Progenitor cell of endocrine pancreas (in vitro differentiated cells): ENCODE measurements at places on chromosomes 4 and X.

- no peaks in the 10 kb centered on the region for H3K27me3 ChIP-seq
- no peak overlapping the region for H3K27ac ChIP-seq
- H3K4me1 ChIP-seq: no peaks in the 10 kb centered on the region
- H3K36me3 ChIP-seq: no peaks in the 10 kb centered on the region
- no peak for DNase-seq
Observed at GRCh38 chrX:44082829-44083228, 109.6 kb upstream of the NDP start.

DNA sequence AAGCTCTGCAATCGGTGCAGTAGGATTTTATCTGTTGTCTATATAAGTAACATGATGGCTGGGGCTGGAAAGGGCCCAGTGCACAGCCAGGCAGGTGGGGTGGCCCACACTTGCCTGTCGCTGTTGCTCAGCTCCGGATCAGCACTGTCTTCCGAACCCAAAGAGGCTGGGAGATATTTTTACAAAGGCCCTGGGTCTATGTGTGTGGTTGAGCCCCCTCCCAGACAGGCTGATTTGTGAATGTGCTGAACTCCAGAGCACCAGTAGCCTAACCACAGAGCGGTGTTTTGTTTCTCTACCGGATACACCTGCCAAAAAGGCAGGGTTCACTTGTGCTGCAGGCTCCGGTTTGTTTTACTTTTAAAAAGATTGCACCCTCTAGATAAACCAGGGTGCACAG, 33.5 kb upstream of the CHRNA9 start:
- H3K4me3 ChIP-seq: no peak overlapping the region
- H3K36me3 ChIP-seq: no peaks in the 10 kb centered on the region
- H3K4me1 ChIP-seq: no peaks in the 10 kb centered on the region
- DNase-seq: no peak

- DNase-seq: no peak
- H3K27me3 ChIP-seq: no peaks in the 10 kb centered on the region
- H3K36me3 ChIP-seq: no peaks in the 10 kb centered on the region
- H3K4me3 ChIP-seq: no peak overlapping the region
Observed at GRCh38 chr4:45795135-45795534, 328.7 kb downstream of the GABRG1 start.

- no peak overlapping the region for H3K4me3 ChIP-seq
- H3K27ac ChIP-seq: no peak overlapping the region
- H3K27me3 ChIP-seq: no peaks in the 10 kb centered on the region
- no peaks in the 10 kb centered on the region for H3K36me3 ChIP-seq
Observed at GRCh38 chr4:67401902-67402301, 143.4 kb downstream of the CENPC start.

DNA sequence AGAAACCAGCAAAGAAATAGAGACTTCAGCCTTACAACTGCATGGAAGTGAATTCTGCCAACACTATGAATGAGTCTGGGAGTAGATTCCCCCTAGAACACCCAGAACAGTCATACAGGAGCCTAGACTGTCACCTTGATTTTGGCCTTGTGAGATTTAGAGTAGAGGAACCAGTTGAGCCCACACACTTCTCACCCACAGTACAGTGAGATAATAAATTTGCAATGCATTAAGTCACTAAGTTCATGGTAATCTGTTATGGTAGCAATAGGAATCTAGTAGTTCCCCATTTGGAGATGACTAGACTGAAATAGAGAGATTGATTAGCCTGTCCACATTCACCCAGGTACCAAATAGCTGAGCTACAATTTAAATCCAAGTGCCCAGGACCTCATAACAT, 59.0 kb downstream of the FAM13A start:
- H3K27me3 ChIP-seq: no peaks in the 10 kb centered on the region
- no peak for DNase-seq
- H3K4me3 ChIP-seq: no peak overlapping the region
- peaks cover 11% of the 10 kb centered on the region for H3K36me3 ChIP-seq
- no peak overlapping the region for H3K27ac ChIP-seq

DNA sequence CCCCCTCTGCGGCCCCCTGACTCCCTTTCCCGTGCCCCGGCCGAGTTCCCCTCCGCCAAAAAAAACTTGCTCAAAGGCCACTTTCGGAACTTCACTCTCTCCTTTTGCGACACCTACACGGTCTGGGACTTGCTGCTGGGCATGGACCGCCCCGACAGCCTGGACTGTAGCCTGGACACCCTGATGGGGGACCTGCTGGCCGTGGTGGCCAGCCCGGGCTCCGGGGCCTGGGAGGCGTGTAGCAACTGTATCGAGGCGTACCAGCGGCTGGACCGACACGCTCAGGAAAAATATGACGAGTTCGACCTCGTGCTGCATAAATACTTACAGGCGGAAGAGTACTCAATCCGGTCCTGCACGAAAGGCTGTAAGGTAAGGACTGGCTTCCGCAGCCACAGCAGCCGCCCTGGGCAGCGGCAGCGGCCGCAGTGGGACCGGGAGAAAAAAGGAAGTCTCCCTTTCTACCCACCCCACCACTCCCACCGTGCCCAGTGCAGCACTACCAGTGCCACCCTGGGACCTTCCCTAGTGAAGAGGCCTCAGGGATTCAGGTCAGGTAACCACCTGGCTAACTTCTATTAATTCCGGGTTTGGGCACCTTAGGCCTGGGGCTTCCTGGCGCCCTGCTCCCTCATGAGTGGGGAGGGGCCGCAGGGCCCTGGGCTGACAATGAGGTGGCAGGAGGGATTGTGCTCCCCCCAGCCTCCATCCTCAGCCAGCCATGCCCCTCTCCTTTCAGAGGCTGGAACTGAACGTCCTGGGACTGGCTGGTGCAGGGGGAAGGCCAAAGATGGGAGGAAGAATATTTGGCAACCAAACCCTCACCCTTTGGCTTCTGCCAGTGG, 1.9 kb downstream of the NALF2 start:
- no peak overlapping the region for H3K27ac ChIP-seq
- no peak for DNase-seq
- H3K36me3 ChIP-seq: no peaks in the 10 kb centered on the region

- DNase-seq: no peak
- no peak overlapping the region for H3K4me3 ChIP-seq
- no peaks in the 10 kb centered on the region for H3K36me3 ChIP-seq
- no peaks in the 10 kb centered on the region for H3K27me3 ChIP-seq
- no peak overlapping the region for H3K27ac ChIP-seq
Observed at GRCh38 chr4:40000711-40001110, 23.0 kb upstream of the PDS5A start.

GRCh38 chr4:100339870-100340269, 149.6 kb upstream of the DDIT4L start:
- no peak overlapping the region for H3K27ac ChIP-seq
- H3K36me3 ChIP-seq: no peaks in the 10 kb centered on the region
- H3K4me3 ChIP-seq: no peak overlapping the region
- no peaks in the 10 kb centered on the region for H3K4me1 ChIP-seq
- no peaks in the 10 kb centered on the region for H3K27me3 ChIP-seq

GRCh38 chrX:39473812-39474211, 623.9 kb downstream of the BCOR start:
- no peaks in the 10 kb centered on the region for H3K27me3 ChIP-seq
- H3K4me3 ChIP-seq: no peak overlapping the region
- H3K4me1 ChIP-seq: peaks cover 28% of the 10 kb centered on the region

DNA sequence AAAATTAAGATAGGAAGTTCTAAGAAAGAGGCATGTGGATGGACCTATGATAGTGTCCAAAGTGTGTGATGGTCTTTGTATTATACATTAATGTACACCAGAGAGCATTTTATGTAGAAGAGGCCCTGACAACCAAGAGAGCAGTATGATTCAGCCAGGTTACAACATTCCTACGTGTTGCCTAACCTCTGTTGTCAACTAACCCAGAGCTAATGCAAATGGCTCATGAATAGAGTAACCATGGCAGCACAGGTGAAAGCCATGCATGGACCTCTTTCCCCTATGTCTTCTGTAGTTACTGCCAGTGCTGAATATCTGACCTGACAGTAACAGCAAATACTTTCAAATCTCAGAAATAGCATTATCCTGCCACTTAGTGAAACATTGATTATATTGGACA, 255.6 kb downstream of the NDST4 start:
- no peak overlapping the region for H3K4me3 ChIP-seq
- H3K27ac ChIP-seq: no peak overlapping the region
- H3K4me1 ChIP-seq: no peaks in the 10 kb centered on the region
- H3K27me3 ChIP-seq: no peaks in the 10 kb centered on the region
- no peak for DNase-seq
- H3K36me3 ChIP-seq: no peaks in the 10 kb centered on the region

- peaks cover 2% of the 10 kb centered on the region for H3K4me1 ChIP-seq
- no peak overlapping the region for H3K27ac ChIP-seq
- no peak for DNase-seq
- no peaks in the 10 kb centered on the region for H3K36me3 ChIP-seq
Observed at GRCh38 chrX:127570276-127570675, 481.9 kb downstream of the ACTRT1 start.

DNA sequence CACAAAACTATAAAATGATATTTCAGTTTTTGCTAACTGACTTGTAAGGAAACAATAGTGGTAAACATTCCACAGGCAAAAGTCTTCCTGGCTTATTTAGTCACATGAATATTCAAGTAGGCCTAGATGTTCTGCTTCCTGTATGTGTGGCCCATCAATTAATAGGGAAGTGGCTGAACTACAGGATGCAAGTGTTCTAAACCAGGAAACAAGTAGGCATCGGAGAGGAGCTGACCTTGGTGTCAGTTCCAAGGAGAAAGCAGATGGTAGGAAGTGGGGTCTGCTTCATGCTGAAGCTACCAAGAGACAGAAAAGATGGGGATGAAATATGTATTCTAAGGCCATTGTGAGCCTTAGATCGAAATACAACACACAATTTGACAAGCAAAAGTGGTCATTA, 149.7 kb downstream of the ANTXR2 start:
- DNase-seq: no peak
- H3K36me3 ChIP-seq: peaks cover 2% of the 10 kb centered on the region
- H3K27me3 ChIP-seq: no peaks in the 10 kb centered on the region
- no peak overlapping the region for H3K4me3 ChIP-seq
- H3K27ac ChIP-seq: no peak overlapping the region

DNA sequence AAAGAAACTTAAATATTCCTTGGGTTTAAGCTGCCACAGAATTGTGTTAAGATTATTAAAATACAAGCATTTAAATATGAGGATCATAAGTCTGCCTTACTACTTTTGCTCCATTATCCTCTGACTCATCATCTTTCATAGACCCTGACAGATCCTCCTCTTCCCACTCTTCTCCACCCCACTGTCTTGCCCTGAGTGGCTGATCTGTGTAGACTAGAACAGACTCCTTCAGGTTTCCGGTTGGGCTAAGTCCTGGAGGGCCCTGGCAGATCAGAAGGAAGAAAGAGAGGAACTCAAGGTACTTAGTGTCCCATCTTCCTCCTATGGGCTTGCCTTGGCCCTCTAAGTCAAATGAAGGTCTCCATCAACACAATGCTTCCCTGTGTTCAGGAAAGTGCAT, 30.7 kb downstream of the PALLD start:
- no peaks in the 10 kb centered on the region for H3K36me3 ChIP-seq
- H3K4me1 ChIP-seq: no peaks in the 10 kb centered on the region
- H3K4me3 ChIP-seq: no peak overlapping the region
- no peak for DNase-seq
- H3K27me3 ChIP-seq: peaks cover 10% of the 10 kb centered on the region
- no peak overlapping the region for H3K27ac ChIP-seq

DNA sequence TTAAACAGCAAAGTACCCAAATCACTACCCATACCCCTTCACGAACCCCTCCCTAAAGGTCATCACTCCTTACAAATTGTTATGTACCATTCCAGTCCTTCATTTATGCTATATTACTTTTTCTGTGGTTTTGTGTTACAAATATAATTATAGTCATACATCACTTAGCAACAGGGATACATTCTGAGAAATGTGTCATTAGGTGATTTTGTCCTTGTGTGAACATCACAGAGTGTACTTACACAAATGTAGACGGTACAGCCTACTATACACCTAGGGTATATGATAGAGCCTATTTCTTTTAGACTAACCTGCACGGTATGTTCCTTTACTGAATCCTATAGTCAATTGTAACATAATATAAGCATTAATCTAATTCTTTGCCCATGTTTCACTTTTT, 61.9 kb downstream of the ASB9 start:
- H3K36me3 ChIP-seq: peaks cover 2% of the 10 kb centered on the region
- H3K27ac ChIP-seq: no peak overlapping the region
- H3K4me3 ChIP-seq: no peak overlapping the region
- H3K27me3 ChIP-seq: no peaks in the 10 kb centered on the region

DNA sequence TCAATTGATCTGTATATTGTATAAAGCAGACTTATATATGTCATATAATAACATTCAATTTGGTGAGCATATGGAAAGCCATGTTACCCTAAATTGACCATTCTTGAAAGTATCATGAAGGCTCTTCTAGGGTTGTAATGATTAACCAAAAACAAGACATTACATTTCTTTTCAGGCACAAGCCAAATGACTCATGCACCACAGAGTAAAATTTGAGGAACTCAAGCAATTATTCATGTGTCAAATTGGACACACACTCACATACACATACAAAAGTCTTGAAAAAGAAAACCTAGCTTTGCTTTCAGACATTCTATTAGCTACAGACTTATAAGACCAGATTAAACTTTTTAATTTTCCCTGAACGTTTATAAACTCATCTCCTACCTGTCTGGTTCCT, 146.5 kb upstream of the PCDH18 start:
- no peaks in the 10 kb centered on the region for H3K4me1 ChIP-seq
- no peak for DNase-seq
- no peak overlapping the region for H3K27ac ChIP-seq
- no peaks in the 10 kb centered on the region for H3K27me3 ChIP-seq
- no peak overlapping the region for H3K4me3 ChIP-seq
- no peaks in the 10 kb centered on the region for H3K36me3 ChIP-seq

DNA sequence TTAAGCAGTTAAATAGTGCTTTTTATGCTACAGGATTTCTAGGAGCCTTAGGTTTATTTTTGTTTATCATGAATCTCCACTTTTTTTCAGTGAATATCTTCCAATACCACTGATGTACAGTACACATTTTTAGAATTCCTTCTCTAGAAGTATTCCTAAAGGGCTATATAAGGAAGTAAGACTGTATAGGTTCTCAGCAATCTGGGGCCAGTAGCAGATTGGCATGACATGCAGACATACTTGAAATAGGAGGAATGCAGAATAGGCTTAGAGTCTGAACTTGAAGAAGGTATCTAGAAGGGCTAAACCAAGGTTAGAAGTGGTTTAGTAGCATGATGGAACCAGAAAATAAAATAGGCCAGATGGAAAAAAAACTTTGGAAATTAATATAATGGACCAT, 29.8 kb downstream of the HEPH start:
- no peaks in the 10 kb centered on the region for H3K27me3 ChIP-seq
- H3K4me3 ChIP-seq: no peak overlapping the region
- H3K36me3 ChIP-seq: peaks cover 11% of the 10 kb centered on the region
- no peaks in the 10 kb centered on the region for H3K4me1 ChIP-seq
- no peak overlapping the region for H3K27ac ChIP-seq

- no peaks in the 10 kb centered on the region for H3K36me3 ChIP-seq
- no peak for DNase-seq
- no peak overlapping the region for H3K27ac ChIP-seq
- H3K4me3 ChIP-seq: no peak overlapping the region
- no peaks in the 10 kb centered on the region for H3K27me3 ChIP-seq
- no peaks in the 10 kb centered on the region for H3K4me1 ChIP-seq
Observed at GRCh38 chr4:79225360-79225759, 100.5 kb downstream of the NAA11 start.
